ENCODE measurements at places on chromosomes 3 and 15. TPM values are rescaled to one million over a fixed set of nuclear protein-coding genes. Genes with fewer than 3 reads are reported as not detected.

DNA sequence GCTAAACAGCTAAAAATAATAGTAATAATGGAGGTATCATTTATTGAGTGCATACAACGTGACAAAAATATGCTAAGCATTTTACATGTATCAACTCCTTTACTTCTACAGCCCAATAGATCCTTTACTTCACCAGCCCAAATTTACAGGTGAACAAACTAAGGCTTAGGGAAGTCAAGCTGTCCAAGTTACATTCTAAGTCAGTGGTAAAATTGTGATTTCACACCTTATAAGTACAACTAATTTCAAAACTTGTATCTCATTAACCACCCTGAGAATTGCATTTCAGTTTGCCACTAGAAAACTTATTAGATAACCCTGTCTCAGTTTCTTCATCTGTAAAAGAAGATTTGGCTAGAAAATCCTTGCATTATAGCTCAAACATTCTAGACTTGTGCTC is 10.7 kb downstream of the SLC33A1 start:
- DNase-seq = no peak

DNA sequence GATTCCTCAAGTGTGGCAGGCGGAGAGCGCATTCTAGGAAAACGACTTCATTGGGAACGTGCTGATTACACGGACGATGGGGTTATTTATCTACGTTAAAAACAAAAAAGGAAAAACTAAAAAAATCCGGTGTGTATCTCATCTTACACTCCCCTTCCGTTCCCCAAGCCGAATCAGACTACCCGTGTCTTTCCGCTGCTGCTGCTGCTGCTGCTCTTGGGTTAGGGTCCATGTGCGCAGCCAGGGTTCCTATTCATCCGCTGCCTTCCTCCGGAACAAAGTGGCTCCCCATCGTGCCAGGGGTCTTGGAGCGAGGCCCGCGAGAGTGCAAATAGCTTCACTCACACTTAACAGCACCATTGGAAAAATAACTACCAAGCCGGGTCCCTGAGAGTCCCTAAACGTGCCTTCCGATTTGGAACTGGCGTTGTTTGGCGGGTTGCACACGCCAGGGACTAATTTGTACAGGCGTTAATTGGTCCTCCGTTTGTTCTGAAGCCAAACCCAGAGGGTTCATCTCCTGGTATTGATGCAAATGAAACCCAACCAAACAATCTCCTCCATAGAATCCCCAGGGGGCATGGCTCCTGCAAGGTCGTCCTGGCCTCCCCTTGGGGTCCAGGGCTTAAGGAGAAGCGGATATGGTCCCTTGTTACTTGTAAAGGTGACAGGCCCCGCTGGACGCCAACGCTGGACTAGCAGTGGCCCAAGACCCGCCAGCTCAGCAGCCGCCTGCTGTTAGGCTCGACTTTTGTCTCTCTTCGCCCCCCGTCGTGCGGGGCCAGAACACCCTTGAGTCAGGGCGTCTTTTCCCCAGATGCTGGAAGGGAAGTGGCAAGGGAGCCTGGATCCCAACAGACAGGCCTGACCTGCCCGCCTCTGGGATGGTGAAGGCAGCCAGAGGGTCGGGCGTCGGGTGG is 11.0 kb upstream of the ONECUT1 start:
- DNase-seq = no peak

- no peak for DNase-seq
Observed at GRCh38 chr3:120645083-120645845, 36.8 kb downstream of the HGD start.

Gene IL17RD
- total RNA-seq = 0.27 TPM

DNA sequence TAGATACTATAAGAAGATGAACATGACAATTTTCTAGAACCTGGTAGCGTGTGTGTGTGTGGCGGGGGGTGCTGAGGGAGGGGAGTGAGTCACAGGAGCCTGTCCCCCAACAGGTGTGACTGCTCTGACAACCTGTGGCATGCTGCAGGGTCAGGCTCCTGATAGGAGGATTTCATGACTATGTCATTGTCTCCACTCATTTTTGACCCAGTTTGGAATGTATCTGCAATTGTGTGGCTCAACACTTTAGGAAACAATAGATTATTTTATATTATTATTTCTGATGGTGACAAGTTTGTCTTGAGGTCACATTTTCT is 9.3 kb upstream of the VILL start:
- no peak for DNase-seq

GRCh38 chr3:49703956-49704355 is 14.6 kb downstream of the RNF123 start:
- no peak for DNase-seq

DNA sequence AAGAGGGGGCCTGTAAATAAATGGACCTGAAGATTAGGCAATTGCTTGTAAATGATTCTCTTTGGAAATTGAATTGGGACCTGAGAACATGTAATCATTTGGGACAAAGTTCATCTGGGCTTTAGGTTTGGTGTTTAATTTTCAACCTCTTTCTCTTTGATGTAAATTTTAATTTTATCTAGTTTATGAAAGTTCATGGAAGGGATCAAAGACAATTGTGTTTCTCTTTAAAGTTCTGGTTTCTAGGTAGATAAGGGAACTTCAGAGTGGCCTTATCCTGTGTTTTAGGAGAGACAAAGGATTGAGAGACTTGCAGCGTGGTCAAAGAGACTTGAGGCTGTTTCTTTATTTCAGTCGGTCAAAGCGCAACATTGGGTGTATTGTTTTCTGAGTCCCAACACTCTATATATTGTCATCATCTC is 1108.3 kb downstream of the TBL1XR1 start:
- DNase-seq = no peak

- no peak for DNase-seq
Observed at GRCh38 chr15:64023220-64023619, 23.1 kb downstream of the DAPK2 start.

- DNase-seq = no peak
Observed at GRCh38 chr3:189317911-189318310, 146.1 kb downstream of the TPRG1 start.

GRCh38 chr3:159819676-159820075 is 169.0 kb upstream of the IL12A start:
- no peak for DNase-seq

- no peak for DNase-seq
Observed at GRCh38 chr3:42651248-42652091, 2.0 kb upstream of the ZBTB47 start.

- no peak for DNase-seq
Observed at GRCh38 chr3:124654470-124654845, 75.8 kb upstream of the UMPS start.

DNA sequence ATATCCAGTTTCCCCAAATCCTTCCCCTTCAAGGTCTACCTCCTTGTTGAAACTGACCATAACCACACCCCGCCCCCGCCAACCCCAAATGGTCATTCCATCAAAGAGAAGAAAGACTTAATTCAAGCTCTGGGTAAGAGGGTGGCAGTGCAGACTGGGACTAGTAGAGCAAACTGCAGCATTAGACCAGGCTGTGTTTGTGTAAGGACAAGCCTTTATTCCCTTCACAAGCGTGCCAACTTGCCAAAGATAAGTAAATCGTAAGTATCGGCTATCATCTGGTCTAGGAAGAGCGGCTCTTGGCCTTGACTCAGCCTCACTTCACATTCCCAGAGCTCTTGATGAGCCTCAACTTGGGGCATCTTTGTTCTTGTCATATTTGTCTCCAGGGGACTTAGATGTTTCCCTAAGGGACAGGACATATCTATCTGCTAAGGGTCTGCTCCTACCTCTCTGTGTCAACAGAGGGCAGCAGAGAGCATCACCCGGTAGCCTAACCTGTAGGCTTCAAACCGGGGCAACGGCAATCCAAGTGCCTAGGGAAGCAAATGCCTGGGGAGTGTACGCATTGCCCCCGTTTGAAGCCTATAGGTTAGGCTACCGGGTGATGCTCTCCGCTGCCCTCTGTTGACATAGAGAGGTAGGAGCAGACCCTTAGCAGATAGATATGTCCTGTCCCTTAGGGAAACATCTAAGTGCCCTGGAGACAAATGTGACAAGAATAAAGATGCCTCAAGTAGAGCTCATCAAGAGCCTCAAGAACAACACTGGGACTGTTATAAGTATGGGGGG is 8.9 kb upstream of the MAP3K13 start:
- DNase-seq = peak; percentile 18

DNA sequence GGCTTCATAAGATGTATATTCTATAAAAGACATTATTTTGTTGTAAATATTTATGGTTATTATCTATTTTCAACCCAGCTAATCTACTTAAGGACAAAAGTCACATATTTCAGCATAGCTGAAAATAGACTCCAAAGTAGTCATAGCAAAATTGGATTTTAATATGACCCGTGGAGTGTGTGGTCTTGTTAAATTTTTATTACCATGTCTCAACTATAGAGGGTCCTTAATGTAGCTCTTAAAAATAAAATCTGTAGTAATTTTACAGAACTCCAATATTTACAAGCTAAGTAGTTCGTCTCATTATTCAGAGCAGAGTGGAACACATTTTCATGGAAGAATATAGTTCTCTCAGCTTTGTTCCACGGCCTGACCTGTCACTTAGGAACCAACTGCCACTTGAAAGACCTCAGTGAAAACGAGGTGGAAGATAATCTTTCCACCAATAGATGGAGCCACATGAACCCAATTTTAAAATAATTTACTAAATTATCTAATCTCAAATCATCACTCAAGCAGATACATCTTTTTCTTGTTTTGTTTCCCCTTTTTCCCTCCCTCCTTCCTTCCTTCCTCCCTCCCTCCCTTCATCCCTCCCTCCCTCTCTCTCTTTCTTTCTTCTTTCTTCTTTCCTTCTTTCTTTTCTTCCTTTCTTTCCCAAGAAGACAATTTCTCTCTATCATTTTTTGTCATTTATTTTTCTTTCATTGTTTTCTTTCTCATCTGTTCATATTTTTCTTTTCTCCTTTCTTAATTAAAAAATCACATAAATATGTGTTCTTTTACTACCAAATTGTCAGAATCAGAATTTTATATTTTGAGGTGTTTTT is 97.2 kb downstream of the CLDN1 start:
- peak; percentile 53 for DNase-seq
